ENCODE measurements at places on chromosomes 3 and 15.

DNA sequence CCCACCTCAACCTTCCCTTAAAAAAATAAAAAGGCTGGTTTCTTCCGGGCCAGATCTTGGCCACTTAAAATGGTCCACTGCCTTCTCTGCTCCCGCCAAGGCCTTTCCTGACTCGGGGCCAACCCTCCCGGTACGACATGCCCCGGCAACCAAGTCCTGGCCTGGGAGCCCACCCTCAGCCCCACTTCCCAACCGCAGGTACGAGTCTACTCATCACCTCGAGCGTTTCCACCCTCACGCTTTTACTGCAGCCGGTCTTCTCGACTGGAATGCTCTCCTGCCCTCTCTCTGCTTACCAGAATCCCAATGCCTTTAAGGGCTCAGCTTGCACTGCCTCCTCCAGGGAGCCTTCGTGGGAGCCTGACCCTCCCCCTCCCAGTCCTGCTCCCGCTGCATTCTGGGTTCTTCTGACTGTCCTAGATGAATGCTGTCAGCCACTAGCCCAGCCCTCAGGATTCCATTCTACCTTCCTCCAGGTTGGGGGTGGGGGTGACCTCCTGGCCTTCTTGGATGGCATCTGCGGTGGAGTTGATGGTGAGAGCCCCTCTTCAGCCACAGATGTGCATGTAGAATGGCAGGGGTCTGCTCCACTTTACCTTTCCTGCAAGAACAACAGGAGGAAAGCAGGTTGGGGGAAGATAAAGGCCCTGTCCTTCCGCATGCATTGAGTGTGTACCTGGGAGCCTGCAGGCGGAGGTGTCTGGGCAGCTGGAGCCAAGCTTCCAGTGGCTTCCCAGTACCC, 1.1 kb upstream of the CSRNP1 start:
- DNase-seq = no peak

DNA sequence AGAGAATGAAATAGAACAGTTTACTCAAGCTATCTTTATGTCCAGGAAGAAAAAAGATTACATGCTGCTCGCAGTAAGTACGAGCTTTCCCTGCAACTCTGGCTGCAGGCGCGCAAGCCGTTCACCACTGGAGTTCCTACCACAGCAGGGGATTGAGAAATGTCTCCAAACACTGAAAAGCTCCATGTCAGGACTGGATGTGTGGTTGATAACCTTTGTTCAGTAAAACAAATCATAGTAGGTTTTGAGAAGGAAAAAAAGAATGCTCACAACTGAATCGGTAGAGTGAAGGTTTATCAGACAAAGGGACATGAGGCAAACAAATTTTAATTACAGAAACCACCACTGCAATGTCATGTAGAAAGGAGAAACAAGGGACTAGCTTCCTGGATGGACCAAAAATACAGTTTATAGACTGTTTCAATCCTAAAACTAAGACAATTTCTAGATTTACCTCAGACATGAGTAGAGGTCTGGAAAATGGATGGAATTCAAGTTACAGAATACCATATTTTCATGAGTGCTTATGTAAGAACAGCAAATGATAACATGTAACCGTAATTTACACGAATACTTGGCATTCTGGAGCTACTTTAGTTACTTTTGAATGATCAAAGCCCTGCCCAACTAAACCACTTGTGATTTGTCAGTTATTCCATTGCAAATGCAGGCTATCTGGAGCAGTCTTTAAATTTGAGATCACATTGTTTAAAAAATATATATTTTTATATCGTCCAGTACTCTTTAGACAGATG, 471.1 kb downstream of the SHQ1 start:
- no peak for DNase-seq

DNA sequence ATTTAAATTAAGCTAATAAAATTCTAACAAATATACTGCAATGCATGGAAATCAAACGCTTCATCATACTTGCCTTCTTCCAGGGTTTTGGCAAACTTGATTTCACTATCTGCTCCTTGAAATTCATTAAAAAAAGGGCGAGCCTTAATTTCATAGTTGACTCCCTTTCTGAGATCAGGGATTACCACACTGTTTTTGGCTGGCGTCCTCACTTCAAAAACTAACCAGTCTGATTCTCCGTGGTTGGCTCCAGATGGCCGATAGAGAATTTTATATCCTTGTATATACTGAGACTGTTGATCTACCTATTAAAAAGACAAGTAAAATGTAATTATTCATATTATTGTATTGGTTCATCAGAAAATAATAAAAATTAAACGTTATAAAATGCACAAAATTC, 1106.8 kb downstream of the ROBO1 start:
- no peak for DNase-seq

- DNase-seq = no peak
Observed at GRCh38 chr3:86830566-86830965, 160.4 kb downstream of the VGLL3 start.

- DNase-seq = no peak
Observed at GRCh38 chr3:37219266-37219665, 44.9 kb upstream of the LRRFIP2 start.

DNA sequence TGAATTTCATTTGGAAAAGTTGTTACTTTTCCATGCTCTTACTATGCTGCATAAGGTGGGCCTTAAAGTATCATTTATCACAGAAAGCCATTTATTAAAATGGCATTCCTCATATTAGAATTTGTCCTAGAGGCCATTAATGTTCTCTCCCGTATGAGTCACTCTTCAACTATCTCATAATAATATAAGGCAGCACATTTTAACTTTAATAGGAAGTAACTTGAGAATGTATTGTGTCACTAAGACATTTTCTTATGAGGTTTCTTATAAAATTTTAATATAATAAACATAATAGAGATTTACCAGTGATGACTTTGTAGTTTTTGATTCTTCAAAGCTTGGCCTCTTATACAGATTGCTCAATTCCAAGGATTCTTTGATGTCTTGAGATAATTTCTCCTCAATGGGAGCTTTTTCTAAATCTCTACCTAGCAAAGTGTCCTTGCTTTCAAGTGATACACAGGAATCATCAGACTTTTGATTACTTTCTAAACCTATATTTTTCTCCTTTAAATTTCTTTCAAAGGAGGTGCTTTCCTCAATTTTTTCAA, 74.7 kb downstream of the ZBBX start:
- no peak for DNase-seq

DNA sequence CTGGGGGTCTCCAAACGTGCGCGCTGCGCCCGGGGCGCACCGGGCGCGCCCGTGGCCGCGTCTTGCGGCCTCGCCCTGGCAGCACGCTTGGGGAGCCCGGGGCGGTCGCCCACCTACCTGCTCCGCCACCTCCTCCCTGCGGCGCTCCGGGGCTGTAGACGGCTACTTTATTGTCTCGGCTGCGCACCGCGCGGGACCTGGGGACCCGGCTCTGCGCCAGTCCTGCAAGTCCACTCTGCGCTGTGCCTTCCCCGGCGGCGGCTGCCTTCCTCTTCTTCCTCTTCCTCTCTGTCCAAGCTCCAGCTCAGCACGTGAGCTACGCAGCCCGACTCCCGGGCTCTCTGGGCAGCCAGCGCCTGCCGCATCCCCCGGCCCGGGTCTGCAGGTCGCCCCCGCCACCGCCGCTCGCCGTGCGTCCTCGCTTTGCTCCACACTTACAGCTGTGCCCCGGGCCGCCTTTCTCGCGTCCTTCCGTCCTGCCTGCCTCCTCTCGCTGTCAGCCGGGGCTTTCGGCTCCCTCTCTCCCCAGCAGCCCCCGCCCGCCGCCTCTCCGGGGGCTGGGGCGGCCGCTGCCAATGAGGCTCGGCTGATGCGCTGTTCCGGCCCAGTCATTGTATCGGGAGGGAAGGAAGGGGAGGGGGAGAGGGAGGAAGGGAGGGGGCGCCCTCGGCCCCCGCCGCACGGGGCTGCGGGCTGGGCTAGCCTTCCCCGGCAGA, 156.4 kb upstream of the FRMD4B start:
- no peak for DNase-seq

DNA sequence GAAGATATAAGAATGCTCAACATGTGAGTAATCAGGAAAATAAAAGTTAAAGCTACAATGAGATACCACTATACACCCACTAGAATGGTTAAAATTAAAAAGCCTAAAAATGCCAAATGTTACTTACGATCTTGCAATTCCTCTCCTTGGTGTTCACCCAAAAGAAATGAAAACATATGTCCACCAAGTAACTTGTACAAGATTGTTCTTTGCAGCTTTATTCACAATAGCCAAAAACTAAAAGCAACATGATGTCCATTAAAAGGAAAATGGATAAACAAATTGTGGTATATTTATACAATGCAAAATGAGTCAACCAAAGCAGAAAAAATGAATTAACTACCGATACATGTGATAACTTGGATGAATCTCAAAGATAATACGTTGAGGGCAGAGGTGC, 301.6 kb upstream of the THBS1 start:
- DNase-seq = no peak

DNA sequence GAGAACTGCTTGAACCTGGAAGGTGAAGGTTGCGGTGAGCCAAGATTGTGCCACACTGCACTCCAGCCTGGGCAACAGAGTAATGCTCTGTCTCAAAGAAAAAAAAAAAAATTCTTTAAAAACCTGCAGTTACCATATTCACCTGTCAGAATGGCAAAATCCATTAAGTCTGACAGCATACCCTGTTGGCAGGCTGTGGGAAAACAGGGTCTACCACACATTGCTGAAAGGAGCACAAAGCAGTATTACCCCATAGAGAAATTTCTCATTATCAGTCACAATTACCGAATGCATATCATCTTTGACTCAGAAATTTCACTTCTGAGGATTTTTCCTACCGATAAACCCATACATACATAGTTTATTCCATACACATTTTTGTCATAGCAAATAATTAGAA, 264.1 kb upstream of the SLCO3A1 start:
- DNase-seq = no peak

GRCh38 chr3:51396401-51396800, 5.3 kb downstream of the RBM15B start:
- no peak for DNase-seq

DNA sequence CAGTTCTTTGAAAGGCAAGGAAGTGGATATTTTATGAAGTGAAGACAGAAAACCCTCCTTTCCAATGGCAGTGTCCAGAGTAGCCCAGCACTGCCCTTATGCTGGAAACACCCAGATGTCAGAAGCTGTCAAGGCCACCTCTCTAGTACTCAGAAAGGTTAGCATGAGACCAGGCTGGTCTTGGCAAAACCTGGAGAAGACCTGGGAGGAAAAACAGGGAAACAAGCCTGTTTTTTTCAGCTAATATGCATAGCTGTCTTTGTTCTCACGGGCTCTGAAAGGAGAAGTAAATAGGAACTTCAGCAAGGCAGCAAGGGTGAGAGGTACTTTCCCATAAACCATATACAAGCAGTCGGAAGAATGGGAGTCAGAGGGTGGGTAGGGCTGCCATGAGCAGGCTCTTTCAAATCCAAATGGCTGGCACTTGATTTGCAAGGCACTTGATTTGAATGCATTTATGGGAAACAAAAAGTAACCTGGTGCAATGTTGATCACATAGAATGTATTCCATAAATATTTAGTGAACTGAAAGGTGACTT, 55.8 kb downstream of the HEG1 start:
- DNase-seq = no peak

- no peak for DNase-seq
Observed at GRCh38 chr3:90010341-90010740, 902.9 kb downstream of the EPHA3 start.

DNA sequence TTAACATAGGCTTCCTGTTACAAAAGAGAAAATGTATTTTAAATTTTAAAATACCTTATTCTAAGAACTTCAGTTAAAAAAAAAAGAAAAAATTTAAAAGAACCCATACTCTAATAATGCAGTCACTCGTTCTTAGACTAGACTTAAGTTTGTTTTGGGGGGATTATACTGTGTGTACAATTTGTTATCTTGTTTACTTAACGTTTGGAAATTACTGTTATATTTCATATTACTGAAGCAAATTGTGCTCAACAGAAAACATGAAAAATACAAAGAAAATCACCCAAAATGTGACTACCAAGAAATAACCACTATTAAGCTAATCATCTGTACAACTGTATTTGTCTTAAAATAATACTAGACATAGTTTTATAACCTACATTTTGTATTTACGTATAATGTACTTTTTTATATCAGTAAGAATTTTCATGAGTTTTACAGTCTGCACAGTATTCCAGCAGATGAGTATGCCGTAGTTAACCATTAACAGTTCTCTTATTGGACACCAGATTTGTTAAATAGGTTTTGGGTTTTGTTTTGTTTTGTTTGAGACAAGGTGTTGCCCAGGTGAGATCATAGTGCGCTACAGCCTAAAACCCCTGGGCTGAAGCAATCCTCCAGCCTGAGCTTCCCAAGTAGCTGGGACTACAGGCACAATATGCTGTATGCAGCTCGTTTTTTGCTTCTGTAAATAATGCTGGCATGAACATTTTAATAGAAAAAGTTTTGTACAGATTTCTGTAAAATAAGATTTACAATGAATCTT, 88.8 kb upstream of the CHD2 start:
- no peak for DNase-seq

- DNase-seq = peak; percentile 51
Observed at GRCh38 chr3:15055019-15055557, 10.0 kb downstream of the MRPS25 start.

DNA sequence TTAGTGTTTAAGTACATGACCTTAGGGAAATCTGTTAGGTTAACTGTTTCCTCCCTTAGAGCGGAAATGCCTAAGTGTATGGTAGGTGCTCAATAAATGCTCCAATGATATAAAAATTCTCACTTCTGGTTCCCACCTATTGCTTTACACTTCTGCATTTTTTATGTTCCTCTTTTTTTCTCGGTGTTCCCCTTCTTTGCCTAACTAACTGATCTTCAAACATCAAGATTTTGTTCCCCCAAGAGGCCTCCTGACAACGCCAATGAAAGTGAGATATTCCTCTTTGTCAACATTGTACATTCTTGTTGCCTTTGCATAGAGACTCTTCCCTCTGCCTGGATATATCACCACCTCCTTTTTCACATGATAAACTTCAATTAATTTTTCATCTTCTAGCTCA, 17.4 kb downstream of the SLC35A5 start:
- no peak for DNase-seq

DNA sequence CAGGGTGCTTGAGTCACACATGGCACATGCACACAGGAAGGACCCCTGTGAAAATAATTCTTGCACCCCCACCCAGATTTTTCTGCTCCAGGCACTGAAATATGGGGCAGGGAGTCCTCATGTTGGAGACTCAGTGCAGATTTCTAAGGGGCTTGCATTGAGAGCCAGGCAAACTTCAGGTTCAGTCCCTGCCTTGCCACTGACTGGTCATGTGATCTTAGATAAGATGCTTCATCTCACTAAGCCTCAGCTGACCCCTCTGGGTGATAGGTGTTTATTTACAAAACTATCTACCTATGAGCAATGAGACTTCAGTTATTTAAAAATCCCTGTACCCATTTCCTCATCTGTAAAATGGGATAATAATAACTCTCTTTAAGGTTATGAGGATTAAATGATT, 30.1 kb upstream of the C3orf80 start:
- DNase-seq = no peak

DNA sequence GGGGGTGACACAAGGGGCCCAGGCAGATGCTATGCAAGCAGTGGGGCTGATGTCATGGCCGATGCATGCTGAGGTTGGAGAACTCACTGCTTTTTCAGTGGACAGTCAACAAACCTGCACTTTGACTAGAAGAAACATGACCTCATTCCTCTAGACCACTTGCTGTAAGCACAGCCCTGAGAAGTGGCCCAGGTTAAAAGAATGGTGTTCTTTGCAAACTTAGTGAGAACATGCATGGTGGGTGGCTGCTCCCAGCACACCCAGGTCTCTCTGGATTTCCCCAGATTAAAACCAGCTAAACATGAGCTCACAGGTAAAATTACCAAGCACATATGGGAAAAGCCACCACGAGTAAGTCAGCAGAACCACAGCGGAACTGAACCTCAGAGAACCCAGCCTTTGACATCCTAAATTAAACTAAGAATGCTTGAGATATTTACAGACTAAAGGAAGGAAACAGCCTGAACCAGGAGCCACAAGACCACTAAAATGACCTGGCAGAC, 15.5 kb downstream of the DLEC1 start:
- DNase-seq = no peak

Measured in stimulated activated CD4-positive, alpha-beta T cell treated with anti-CD3 and anti-CD28 coated beads, Interleukin-4, amount 100 ng/mL, for 1 hour (primary cell).